Activated T-helper 1 cell treated with anti-CD3 and anti-CD28 coated beads, Interleukin-12 subunit alpha, Interleukin-12 subunit beta, Interleukin-2, Interleukin-4 antibody, amounts not matched to agents 30 ng/mL and 10 ng/mL and 1 ng/mL, durations not matched to agents 14 hours and 24 hours and 36 hours (primary cell): ENCODE measurements at places on chromosomes 4 and X. TPM values are rescaled to one million over a fixed set of nuclear protein-coding genes. Genes with fewer than 3 reads are reported as not detected.

- DNase-seq: no peak
These were observed 707.5 kb downstream of the PCDH7 start for GRCh38 chr4:31427691-31428090.

- DNase-seq: no peak
These were observed 48.0 kb downstream of the SEC24D start for GRCh38 chr4:118787844-118788380.

- DNase-seq: no peak
These were observed 33.5 kb downstream of the NYX start for GRCh38 chrX:41480508-41481260.

Gene ZNF827
- total RNA-seq: 50.7 and 51.1 TPM in 2 replicates

GRCh38 chr4:61275241-61275640, 75.1 kb downstream of the ADGRL3 start:
- no peak for DNase-seq

DNA sequence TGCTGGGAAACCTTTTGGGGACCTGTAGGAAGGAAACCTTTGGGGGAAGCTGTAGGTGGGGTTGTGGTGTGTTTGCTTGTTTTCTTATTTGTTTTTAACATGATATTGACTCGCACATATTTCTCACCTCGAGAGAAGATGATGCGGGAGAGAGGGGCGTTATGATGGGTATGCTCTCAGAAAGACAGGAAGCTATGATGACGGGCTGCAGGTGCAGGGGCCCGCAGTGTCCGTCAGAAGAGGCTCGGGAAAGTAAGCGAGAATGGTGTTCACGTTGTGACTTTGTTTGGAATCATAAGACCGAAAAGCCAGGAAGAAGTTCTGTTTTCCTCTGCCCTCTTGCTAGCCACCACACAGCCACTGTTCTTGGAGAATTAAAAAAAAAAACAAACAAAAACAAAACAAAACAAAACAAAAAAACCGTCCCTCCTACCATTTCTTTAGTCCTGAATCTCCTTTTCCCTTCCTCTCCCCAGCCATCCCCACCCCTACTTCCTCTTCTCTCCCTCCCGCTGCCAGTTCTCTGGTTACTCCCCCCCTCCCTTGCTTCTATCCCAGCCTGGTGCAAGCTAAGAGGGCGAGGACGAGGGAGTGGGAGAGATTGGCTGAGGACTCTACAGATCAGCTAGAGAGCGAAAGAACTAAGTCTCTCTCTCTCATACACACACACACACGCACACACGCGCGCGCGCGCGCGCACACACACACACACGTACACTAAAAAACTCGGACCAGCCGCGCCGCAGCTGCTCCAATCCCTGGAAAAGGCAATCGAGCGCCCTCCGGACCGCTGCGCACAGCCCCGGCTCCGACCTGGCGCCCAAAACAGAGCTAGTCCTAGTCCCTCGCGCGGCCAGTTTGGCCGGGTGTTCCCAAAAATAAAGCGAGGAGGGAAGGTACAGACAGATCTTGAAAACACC, at the start of gene BMP3:
Gene BMP3, plus strand, starts transcription at position 648 of the 920 bp plus-strand sequence. CDS start 577 bp downstream, outside the sequence.
- DNase-seq: no peak

Gene HNRNPDL
- total RNA-seq: 498 and 514 TPM in 2 replicates

Gene FDCSP
- total RNA-seq: not detected in 2 replicates

- peak; percentile 42 for DNase-seq
These were observed 49.2 kb downstream of the ENPP6 start for GRCh38 chr4:184168406-184169019.

DNA sequence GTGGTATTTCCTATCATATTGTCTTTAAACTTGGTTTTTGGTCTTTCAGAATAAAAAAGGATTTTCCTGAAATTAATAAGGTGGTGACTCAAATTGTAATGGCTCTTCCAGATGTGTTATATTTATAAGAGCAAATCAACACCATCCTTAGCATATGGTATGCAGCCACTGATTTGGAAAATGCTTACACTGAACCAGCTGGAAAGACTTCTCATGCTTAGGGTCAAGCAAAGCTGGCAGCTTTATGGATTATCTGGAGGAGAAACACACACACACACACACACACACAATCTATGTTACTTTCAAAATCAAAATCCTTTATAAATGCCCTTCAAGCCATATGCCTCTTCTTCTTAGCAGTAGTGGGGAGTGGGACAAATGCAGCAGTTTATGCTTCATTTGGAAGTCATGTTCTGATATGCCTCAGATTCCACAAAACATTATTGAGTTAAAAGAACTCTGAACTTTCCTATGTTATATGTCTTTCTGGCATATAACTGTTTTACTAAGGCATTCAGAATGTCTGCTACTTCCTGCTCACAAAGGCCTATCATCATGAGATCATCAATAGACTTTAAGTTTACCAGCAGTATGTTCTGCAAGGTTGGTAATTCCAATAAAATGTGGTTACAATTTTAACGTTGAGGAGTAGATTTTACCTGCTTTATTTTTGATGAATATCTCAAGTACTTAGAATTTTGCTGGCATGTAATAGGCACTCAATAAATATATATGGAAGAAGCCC, 72.9 kb upstream of the PRDM5 start:
- no peak for DNase-seq

- no peak for DNase-seq
These were observed 82.0 kb downstream of the DCTD start for GRCh38 chr4:182835006-182835740.

Gene HELT
- not detected in 2 replicates for total RNA-seq

- DNase-seq: no peak
These were observed 8.9 kb upstream of the HAND2 start for GRCh38 chr4:173538909-173539445.

DNA sequence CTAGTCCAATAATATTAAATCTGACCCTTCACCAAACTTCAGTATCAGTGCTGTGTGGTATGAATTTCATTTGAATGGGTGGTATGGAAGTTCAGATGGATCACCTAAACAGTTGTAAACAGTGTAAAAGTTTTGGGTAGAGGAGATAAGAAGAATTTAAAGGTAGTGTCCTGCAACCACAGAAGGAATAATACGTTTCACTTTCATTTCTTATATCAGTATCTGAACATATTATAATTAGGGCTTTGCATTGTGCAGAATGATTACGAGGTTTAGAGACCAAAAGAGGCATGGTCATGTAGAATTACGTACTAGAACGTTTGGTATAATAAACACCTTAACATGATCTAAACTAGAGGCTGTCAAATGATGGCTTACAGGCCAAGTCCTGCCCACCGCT, 116.1 kb downstream of the PDLIM5 start:
- DNase-seq: no peak

GRCh38 chrX:53412446-53412845, 10.0 kb downstream of the SMC1A start:
- no peak for DNase-seq

DNA sequence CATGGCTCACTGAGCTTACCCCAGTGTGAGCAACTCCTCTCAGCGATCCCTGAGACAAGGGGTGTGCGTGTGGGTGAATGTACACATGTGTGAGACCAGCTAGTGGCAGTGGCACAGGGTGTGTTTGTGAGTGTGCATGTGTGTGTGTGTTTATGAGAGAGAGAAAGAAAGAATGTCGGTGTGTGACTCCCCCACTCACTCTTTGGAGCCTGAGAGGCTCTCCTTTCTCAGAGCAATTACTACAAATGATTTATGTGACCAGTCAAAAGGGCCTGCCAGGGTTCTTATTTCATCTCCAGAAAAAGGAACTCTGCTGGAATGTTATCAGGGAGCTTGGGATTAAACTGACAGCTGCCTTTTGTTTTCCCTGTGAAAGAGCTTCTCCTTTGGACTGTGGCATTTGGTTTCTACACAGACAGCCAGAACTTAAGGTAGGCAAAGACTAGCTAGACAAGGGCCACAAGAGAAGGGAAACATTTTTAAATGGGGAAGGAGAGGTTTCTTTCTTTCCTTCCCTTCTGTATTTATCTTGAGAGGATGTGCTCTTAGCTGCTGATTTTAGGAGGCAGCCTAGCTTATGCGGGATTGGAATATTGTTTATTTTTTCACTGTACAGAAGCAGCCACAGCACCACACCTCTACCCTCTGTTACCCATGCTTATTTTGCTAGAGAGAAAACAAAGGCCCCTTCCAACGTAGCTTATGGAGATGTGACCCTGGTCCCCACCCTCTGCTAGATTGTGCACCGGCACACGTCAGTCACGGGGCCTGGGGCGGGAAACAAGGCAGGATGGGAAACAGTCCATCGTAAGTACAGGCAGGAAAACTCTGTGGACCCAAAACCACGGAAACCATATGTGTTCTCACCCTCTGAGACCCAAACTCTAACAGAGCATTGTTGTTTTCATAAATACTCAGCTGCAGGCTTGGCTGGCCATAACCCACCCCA, 143.5 kb downstream of the MGST2 start:
- no peak for DNase-seq

DNA sequence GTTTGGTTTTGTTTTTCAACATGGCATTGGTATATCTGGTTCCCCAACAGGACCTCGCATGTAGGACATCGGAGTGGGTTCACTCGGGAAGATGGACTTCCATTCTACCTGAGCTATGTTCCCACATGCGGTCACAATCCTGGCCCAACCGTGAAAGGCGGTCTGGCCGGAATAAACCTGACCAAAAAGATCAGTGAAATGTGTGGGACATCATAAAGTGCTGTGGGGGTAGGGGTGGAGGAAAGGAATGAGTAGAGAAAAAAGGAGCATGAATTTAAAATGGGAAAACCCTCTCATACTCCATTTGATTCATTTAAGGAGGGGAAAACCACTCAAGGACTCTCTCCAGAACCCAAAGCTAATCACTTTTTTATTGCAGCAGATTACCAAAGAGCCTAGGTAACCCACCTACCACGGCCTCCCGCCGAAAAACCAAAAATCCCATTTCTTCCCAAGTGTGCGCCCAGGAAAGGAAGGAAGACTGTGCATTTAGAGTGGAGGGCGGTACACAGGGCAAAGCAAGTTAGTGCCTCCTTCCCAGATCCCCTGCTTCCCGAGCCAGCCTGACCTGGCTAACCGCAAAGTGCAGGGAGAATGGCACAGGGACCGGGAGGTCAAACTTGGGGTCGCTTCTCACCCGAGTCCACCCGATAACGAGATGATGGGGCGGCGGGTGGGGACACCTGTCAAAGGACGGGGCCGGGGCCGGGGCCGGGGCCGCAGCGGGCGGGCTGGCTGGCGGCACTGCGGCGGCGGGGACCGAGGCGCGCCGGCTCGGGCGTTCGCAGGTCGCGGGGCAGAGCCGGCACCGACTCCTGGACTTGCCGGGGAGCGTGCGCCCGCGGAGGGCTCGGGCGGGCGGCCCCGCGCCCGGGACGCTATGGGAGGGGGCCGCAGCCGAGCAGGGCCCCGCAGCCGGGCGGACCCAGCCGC, 669 bp downstream of the TMEM150C start:
- no peak for DNase-seq

DNA sequence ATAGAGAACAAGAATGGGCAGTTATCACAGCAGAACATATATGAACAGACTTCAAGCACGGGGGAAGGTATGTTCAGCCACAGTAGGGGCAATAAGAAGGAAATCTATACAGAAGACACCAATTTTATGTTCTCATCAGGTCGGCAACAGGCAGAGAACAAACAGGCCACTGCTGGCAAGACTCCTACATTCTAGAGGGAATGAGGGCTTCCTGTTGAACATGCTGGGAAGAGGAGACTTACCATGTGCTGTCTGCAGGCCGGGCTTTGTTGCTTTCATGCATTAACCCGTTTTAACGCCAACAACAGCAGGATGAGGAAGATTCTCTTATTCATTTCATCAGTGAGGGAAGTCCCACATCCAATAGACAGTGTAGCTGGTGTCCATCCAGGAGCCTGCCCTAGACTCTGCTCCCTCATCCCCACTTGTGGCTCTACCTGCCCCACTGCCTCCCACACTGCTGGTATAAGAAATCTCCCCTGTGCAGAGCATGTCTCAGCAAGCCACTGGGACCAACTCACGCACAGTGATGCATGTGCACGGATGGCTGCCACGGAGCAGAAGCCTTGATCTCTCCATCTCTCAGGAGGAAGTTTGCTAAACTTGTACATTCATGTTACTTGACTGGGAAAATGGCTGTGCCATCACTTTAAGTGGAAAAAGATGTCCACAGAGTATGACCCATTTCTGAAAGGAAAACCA, 84.5 kb downstream of the ACOX3 start:
- DNase-seq: no peak
